ENCODE measurements at places on chromosomes 7 and 10.
A peak's percentile ranks its signal among the peaks of the same experiment; 100 is the strongest.

GRCh38 chr7:44769776-44770294 lies 21.2 kb downstream of the ZMIZ2 start:
- DNase-seq = peak; percentile 50

- DNase-seq = peak; percentile 75
Measured at GRCh38 chr7:36473454-36474282, 84.0 kb downstream of the ANLN start.

DNA sequence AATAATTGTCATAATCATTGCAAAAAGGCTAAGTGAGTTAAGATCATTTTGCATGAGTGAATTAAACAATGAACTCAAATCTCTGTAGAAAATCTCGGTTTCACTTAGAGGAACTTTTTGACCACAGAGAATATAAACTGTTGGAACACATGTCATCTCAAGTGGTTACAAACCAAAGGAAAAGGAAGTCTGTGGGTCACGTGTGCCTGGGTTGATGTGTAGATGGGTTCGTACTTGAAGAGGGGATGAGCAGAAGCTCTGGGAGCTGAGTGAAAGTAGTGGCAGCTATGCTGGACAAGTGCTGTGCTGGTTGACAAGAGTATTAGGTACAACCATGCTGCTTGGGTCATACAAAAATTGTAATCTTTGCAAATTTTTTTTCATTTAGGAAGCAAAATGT lies 35.0 kb downstream of the GLRX3 start:
- peak; percentile 64 for DNase-seq

- DNase-seq = peak; percentile 90
Measured at GRCh38 chr7:72710983-72711382, 117.0 kb downstream of the TYW1B start.

- DNase-seq = no peak
Measured at GRCh38 chr7:25770235-25770634, 381.8 kb upstream of the NFE2L3 start.

DNA sequence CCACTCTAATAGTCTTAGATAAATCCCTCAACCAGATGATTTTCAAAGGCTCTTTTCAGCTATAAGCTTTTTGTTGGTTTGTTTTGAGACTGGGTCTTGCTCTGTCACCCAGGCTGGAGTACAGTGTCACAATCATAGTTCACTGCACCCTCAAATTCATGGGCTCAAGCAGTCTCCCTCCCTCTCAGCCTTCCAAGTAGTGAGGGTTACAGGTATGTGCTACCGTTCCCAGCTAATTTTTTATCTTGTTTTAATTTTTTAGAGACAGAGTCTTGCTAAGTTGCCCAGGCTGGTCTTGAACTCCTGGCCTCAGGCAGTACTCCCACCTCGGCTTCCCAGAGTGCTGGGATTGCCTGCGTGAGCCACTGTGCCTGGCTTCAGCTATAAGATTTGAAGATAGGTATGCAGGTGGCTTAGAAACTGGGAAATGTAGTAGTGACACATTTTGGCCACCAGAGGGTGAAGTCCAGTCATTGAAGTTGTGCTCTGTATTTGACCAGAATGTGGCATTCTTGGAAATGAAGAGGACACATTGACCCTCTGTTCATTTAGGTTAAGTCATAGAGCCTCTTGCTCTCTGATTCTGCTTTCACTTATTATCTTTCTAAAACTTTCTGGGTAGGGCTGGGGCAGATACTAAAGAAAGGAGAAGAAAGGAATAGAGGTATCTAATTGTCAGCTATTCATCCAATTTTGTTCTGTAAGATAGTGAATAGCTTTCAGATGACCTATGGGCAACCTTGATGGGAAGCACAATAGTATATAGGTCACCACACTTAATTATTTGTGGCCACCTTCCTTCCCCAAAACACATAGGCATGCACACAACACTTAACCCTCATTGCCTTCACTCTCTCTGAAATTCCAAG lies 36.0 kb downstream of the R3HCC1L start:
- peak; percentile 68 for DNase-seq

GRCh38 chr10:95832216-95833041 lies 75.3 kb upstream of the CC2D2B start:
- no peak for DNase-seq
